AG04449 (cell line): ENCODE measurements at places on chromosomes 16 and 17.

DNA sequence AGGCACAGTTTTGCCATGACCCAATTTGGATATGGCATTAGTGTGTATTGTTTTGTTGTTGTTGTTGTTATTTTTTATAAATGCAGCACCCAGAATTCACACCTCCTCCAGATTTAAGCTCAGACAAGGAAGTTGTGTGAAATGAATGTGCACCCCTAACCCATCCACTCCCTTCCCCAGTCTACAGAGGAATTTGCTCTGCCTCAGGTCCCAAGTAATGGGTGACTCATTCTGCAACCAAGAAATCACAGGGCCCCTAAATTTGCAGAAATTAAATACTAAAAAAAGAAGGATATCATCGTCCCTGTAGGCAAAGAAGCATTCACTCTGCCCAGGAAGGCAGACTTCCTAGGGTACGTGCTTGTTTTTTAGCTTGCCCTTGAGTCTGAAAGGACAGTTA, 62.3 kb downstream of the CLEC16A start:
- DNase-seq, result no peak

- no peak for DNase-seq
These were observed 29.6 kb upstream of the MAP3K14 start for GRCh38 chr17:45346216-45347015.

DNA sequence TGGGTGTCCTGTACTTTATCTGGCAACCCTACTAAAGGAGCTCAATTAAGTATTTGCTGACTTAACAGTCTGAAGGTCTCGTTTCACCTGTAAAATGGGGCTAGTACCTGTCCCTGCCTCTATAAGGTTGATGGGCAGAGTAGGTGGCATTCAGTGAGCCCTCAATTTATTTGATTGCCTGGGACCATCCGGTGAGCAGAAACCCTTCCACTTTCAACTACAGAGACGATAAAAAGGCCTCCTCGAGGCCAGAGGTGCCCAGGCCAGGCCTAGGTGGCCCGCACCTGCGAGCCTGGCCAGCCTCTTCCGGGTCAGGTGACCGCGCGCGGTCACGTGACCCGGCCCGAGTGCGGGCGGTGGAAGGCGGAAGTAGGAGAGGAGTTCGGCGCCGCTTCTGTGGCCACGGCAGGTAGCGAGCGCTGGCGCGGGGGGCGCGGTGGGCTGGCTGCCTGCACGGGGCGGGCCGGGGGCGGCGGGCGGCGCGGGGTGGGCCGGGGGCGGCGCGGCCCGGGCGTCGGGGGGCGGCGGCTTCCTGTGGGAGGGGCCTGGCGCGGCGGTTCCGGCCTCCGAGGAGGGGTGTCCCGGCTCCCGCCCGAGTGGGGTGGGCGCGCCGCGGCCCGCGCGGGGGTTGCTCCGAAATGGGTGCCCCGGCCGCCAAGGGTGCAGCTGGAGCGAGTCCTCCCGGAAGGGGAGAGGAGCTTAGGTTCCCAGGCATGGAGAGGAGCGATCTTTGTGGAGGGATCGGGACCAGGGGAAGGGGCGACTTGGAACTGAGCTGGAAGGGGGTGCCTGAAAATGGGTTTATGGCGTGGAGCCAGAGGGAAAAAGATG, at the start of gene WWP2:
TSS of gene WWP2 (plus strand) at position 350 of the 831 bp plus-strand sequence. CDS start 24,679 bp downstream, outside the sequence.
- no peak for DNase-seq

DNA sequence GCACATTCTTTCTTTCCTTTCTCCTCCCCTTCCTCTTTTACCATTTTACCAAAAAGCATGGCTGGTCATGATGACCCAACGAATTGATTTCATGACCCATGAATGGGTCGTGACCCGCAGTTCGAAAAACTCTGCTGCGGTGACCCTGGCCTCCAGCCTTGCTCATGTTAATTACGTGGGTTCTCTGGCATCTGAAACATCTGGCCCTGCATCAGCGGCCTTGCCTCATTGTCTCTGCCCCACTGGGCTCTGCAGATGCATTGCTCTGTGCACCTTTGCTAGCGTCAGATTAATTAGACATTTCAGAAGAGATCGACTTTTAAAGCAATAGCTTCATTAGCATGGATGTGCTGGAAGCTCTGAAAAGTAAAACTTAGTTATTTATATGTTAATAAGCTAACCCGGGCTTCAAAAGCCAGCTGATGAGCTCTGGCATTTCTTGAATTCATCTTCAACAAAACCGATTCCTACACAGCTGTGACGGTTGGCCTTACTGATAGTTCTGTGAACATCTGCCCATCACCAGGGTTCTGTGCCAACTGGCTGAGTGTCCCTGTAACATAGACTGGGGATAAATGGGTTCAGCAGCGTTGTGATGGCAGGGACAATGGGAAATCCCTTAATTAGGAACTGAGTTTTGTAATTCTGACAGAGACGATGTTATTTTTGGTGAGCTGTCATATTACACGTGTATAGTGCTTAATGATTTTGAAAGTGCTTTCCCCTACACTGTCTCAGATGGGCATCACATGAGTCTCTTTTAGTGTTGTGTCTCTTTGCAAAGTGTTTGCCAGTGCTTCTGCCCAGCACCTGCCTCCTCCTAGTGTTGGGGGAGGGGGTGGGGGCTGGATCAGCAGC, 225.9 kb upstream of the EEF2KMT start:
- DNase-seq, result no peak

- no peak for DNase-seq
These were observed 12.3 kb downstream of the RFFL start for GRCh38 chr17:35051183-35051578.

- DNase-seq, result no peak
These were observed 60.6 kb downstream of the RPH3AL start for GRCh38 chr17:292016-292415.
